ENCODE measurements at places on chromosomes 7 and 10.

DNA sequence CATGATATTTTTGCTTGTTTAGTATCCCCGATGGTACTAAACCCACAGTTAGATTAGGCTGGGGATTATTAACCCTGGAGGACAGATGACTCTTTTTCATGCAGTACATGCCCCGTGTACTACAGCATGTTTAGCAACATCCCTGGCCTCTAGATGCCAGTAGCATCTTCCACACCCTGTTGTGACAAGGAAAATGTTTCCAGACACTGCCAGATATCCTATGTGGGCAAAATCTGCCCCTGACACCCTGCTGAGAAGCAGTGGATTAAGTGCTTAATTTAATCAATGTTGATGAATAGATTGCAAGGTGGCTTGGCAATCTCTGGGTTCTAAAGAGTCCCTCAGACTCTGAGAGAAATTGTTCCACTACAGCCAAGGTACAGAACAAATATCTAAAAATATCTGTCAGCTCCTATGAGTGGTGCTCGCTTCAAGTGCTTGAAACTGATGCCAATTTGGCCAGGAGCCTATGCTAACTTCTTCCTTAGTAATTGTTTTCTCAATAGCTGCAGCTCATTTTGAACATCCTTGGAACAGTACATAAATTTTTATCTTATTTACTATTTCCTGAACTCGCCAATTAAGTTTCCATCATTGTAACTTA is 247.0 kb downstream of the SORCS1 start:
- DNase-seq: no peak

- no peak for DNase-seq
Measured at GRCh38 chr7:51918581-51918980, 602.0 kb upstream of the COBL start.

- DNase-seq: no peak
Measured at GRCh38 chr10:712089-712488, 22.6 kb upstream of the DIP2C start.

- no peak for DNase-seq
Measured at GRCh38 chr10:59374916-59375315, 12.6 kb upstream of the FAM13C start.

DNA sequence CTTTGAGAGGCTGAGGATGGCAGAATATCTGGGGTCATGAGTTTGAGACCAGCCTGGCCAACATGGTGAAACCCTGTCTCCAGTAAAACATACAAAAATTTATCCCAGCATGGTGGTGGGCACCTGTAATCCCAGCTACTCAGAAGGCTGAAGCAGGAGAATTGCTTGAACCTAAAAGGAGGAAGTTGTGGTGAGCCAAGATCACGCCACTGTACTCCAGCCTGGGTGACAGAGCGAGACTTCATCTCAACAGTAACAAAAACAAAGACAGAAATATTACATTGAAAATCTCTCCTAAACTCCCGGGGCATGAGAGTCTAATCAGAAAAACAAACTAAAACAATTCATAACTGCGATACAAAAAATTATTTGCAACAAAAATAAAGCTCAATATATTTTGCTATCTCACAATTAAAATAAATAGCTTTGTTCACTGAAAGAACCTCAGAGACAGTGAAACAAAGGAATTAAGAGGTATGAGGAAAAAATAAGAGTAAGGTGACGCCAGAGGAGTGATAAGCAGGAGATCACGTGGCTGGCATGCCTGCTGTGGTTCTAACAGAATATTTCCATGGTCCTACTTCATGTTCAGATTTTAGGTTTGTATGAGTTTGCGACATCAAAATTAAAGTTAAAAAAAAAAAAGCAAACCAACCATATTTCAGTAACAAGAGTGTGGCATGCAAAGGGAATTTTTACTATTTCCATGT is 527.7 kb upstream of the POM121L12 start:
- no peak for DNase-seq

- DNase-seq: peak; percentile 62
Measured at GRCh38 chr10:35495521-35496119, 109.5 kb upstream of the GJD4 start.

DNA sequence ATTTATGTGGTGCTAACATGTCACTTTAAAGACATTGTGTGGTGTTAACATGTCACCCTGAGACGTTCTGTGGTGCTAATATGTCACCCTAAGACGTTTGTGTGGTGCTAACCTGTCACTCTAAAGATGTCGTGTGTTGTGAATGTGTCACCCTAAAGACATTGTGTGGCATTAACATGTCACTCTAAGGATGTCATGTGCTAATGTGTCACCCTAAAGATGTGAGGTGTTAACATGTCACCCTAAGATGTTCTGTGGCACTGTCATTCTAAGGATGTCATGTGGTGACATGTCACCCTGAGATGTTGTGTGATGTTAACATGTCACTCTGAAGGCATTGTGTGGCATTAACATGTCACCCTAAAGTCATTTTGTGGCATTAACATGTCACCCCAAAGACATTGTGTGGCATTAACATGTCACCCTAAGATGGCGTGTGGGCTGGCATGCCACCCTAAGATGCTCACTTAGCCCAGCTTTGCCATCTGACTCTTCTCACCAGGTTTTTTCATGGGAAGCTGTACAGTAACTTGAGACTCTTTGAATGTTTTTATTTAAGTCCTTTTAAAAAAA is 45.6 kb downstream of the LANCL2 start:
- DNase-seq: no peak

DNA sequence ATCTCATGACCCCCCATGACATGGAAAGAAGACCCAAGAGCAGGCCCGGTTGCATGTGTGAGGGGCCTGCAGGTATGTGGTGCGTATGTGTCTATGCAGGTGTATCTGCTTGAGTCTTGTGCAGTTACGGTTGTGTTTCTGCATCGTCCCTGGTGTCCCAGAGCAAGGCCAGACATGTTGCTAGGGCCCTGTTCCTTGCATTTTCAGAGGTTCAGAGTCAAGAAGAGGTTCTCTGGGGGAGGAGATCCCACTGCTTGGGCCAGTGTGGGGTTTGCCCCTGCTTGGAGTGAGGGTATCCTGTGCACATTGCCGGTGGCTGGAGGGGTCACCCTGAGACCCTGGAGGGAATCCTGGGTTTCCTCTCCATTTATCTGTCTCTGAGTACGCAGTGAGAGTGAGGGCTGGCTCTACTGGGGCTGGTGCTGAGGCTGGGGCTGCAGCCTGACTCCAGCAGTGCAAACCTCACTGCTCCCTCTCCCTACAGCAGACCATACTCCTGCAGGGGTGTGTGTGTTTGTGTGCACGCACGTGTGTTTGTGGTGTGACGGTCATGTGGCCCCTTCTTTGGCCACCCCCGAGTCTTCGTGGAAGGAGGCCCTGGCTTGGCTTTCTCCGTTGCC is 4.1 kb downstream of the TRIM8 start:
- DNase-seq: no peak

GRCh38 chr10:71526653-71527052 is 129.9 kb downstream of the CDH23 start:
- DNase-seq: no peak

- no peak for DNase-seq
Measured at GRCh38 chr7:7867846-7868571, 100.6 kb upstream of the GLCCI1 start.

GRCh38 chr10:6009961-6010360 is 32.6 kb upstream of the IL15RA start:
- DNase-seq: peak; percentile 37

DNA sequence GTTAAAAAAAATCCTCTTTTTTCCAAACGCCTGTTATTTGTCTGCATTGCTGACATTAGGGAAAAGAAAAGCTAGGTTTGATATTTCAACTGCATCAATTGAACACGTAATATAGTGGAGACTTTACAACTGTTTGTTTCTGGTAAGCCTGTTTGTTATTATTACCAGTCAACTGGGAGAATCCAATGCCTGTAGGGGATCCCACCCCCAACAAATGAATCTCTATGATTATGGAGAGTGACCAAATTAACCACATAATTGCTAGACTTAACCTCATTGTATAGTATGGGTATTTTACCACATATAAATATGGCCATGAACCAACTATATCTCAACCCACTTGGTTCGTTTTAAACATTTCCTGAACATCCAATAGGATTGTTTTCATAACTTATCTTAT is 216.1 kb downstream of the TWIST1 start:
- no peak for DNase-seq

DNA sequence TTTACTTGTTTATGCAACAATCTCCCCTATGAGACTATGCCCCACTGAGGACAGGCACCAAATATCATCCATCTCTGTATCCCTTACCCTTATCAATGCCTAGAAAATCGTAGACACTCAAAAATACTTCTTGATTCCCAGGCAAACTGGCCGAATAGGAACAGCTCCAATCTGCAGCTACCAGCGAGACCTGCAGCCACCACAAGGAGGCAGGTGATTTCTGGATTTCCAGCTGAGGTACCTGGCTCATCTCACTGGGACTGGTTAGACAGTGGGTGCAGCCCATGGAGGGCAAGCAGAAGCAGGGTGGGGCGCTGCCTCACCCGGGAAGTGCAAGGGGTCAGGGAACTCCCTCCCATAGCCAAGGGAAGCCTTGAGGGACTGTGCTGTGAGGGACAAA is 10.8 kb upstream of the PPP1R3C start:
- no peak for DNase-seq

DNA sequence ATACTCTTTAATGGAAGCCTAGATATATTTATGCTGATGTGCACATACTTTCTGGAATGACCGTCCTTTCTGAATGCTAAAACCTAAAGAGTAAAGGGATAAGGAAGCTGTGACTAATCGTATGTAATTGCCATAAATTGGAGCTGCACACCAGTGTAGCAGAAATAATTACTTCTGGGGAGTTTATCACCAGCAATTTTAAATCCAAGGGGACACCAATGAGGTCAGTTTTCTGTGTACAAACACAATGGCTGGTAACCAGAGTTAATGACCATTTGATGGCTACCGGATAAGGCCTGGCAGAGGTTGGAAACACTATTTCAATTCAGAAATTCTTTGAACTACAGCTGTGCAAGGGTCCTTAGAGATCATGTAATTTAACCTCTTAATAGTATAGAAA is 670.1 kb downstream of the REEP3 start:
- DNase-seq: no peak

DNA sequence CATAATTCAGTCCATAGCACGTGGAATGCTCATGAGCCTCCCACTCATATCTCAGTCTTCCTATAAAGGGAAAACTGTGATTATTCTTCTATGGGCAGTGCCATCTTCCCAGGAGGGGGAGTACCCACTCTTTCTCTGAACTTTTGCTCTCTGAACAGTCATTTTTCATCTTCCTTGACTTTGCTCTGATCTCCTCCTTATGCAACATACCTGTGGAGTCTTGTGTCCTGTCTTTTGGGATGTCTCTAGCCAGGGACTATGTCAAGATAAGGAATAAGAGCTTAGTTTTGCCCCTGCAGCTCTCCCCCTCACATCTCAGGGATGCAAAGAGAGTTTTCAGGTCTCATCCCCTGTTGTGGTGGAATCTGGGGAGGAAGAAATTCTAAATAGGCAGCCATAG is 27.6 kb downstream of the LSMEM1 start:
- no peak for DNase-seq

- no peak for DNase-seq
Measured at GRCh38 chr7:152887778-152888177, 128.2 kb downstream of the ACTR3B start.

- DNase-seq: no peak
Measured at GRCh38 chr7:33832271-33832721, 73.0 kb upstream of the BMPER start.

GRCh38 chr7:148325208-148325607 is 265.4 kb upstream of the C7orf33 start:
- DNase-seq: no peak

GRCh38 chr7:73864981-73865711 is 4.2 kb downstream of the TMEM270 start:
- DNase-seq: no peak

DNA sequence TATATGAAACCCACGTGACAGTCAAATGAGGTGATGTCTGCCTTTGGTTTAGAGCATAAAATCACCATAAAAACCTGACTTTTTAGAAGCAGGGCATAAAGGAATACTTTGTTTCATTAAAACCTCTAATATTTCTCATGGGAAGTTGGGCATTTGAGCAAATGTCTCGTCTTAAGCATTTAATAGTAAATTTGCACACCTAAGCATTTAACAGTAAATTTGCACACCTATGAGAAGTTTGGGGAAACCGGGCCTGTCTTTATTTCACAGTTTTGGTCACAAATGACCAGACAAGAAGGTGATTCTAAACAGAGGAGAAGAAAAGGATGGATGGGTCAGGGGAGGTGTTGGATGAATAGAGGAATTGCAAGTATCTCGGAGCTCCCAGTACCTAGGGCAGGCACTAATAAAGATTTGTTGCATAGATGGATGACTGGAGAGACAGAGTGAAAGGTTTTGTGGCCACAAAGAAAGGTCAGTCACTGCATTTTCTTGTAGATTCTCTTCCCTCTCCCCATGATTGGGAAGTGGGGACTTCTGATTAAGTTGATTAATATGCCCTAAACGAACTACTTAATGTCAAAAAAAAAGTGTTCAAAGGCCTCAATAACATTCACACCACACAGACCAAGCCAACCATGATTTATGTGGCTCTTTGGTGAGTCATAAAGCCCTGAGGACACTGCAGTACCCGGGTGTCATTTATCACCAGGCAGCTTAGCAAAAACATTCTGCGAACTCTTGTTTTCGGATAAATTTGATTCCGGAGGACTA is 158.2 kb downstream of the SPAG6 start:
- DNase-seq: peak; percentile 4

- peak; percentile 51 for DNase-seq
Measured at GRCh38 chr7:77651575-77652162, 44.6 kb upstream of the RSBN1L start.

- DNase-seq: no peak
Measured at GRCh38 chr10:62710182-62710581, 94.3 kb upstream of the ADO start.

DNA sequence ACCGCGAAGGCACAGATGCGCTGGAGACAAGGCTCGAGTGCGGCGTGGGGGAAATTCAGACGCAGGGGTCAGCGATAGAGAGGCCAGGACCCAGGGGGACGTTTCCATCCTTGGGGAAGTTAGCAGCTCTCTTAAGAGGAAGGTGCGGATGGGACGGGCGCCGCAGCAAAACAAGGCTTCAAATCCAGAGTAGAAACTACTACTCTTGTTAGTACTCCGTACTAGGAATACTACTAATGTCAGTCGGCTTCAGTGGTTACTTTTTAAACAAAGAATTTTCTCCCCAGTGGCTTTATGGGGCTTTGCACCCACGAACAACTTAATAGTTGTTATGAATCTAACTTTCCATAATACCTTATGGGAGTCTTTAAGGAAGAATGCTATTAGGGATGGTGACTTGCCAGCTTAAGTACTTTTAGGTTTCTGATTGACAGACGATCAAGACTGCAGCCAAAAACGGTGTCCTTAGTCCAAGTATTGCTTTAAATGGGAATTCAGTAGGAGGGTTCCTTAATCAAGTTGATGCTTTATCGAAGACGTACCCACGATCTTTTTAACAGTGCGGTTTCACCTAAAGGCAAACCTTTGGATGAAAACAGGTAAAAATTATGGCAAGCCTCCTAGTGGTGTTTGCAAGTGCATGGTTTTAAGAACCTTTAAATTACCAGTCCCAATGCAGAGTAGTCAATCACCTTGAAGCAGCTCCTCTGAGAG is 812 bp upstream of the IDE start:
- no peak for DNase-seq

Data from EH (cell line).